ENCODE measurements at places on chromosomes 2 and 18. TPM values are rescaled to one million over a fixed set of nuclear protein-coding genes. Genes with fewer than 3 reads are reported as not detected.

GRCh38 chr2:62941413-62941812 is 109.2 kb upstream of the OTX1 start:
- no peak for DNase-seq

DNA sequence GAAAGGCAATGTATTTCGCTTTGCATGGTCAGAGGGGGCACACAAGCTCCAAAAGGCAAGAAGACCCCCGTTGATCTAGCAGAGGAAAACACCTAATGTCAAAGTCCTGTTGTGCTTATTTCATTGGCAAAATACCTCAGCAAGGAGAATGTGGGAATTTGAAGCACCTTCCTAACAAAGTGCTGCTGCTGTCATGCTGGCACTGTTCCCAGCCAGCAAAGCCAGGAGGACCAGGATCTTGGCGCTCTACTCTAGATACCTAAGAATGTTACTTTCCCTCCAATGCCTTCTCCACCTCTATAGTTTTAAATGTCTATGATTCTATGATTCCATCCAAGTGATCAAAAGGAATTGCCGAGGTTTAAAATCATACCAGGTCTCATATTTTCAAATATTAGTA is 867.9 kb upstream of the POU3F3 start:
- DNase-seq, result no peak

GRCh38 chr2:12320991-12321641 is 395.6 kb upstream of the TRIB2 start:
- no peak for DNase-seq

DNA sequence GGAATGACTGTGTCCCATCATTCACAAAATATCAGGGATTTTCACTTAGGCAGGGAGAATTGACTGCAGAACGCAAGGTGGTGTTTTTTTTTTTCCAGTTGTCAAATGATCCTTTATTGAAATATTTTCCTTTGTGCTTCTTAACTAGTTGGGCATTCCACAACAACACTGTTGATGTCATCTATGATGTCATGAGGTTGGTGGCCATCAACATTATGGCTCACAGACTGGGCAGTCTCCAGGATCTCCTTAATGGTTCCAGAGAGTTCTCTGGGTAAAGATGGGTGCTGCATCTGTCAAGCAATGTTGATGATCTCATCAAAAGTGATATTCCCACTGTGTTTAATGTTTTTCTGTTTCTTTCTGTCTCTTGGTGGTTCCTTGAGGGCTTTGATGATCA is 31.8 kb upstream of the PLEKHM3 start:
- no peak for DNase-seq

The MAIP1 gene
- 35.5 TPM for total RNA-seq

GRCh38 chr18:62795813-62796212 is 80.5 kb downstream of the PHLPP1 start:
- DNase-seq, result no peak
